Mesothelial cell of epicardium (in vitro differentiated cells): ENCODE measurements at places on chromosomes 4 and X.

GRCh38 chrX:2967998-2968909 lies 38.1 kb upstream of the ARSH start:
- no peak for DNase-seq

DNA sequence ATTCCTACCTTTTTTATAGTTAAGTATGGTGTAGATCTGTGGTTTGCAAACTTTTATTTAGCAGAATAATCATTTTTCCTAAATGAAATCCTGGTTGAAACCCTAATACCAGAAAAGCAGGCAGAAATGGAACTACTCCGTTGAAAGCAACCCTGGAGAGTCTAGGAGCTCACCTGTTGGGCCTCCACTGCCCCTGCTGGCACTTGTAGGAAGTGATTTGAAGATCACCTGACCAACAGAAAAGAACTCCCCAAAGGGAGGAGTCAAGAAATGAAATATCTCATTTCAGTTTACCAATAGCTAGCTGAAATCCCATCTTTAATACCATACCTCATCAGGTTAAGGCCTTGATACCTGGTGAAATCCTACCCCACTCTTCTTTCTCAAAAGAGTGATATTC lies 277.1 kb downstream of the KLHL13 start:
- DNase-seq = no peak

- DNase-seq = no peak
Observed at GRCh38 chr4:5014007-5014682, 5.1 kb downstream of the CYTL1 start.

GRCh38 chrX:13216139-13216538 lies 103.7 kb downstream of the ATXN3L start:
- DNase-seq = no peak

DNA sequence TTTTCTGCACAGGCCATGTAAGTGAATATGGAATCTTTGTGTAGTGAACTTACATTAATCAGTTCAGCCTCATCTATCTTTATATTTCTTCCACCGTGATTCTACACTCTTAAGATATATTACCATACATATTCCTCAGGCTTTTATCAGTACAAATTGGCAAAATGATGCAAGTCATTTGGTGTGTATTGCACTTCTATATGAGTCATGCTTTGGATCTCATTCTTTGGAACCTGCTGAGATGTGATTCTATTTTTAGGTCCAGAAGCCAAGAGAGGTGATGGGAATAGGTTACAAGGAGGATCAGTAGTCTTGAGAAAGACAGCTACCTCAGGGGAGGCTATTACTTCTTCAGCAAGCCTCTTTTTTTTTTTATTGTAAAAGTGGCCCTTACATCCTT lies 204.4 kb downstream of the ZNF330 start:
- DNase-seq = no peak

DNA sequence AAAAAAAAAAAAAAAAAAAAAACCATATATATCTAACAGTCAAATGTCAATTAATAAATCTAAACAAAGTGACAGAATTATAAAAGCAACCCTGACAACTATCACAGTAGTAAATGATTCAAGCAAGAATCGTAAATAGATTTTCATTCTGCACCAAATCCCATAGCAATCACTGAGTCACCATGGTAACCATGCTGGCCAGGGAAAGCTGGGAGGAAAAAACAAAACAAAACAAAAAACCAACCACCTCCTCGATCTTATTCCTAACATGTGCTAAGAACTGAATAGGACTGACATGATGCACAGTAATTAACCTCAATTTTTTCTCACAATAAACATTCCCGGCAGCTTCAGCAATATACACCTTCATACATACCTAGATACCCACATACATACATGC lies 30.6 kb upstream of the RAB40A start:
- DNase-seq = no peak

GRCh38 chr4:156293657-156294297 lies 340.1 kb upstream of the CTSO start:
- DNase-seq = no peak

- DNase-seq = no peak
Observed at GRCh38 chrX:997631-998137, 214.8 kb downstream of the CRLF2 start.

GRCh38 chr4:159608436-159608835 lies 505.6 kb downstream of the RAPGEF2 start:
- DNase-seq = no peak

GRCh38 chr4:182235021-182235795 lies 8.0 kb upstream of the TENM3 start:
- no peak for DNase-seq

GRCh38 chrX:131558562-131558961 lies 14.7 kb downstream of the OR13H1 start:
- no peak for DNase-seq

GRCh38 chr4:40325406-40326019 lies 9.6 kb upstream of the CHRNA9 start:
- no peak for DNase-seq

GRCh38 chr4:67483868-67484602 lies 61.3 kb downstream of the CENPC start:
- DNase-seq = no peak

GRCh38 chr4:77501851-77502250 lies 103.8 kb upstream of the CXCL13 start:
- no peak for DNase-seq

GRCh38 chr4:24624381-24624780 lies 40.0 kb upstream of the DHX15 start:
- DNase-seq = no peak

DNA sequence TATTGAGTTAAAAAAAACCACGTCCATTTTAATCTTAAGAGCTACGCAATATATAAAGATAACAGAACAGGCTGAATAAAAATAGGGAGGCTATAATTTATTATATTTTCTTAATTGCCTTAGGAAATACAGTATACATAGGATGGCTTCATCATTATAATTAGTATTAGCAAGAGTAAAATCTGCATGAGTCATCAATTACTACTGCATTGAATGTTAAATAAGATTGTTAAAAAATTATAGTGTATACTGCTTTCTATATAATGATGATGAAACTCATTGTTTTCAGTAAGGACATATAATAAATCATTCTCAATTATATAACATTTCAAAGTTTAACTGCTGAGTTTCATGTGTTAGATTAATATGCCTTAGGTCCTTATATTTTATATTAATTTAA lies 133.4 kb upstream of the GRID2 start:
- DNase-seq = no peak

GRCh38 chr4:150345207-150345744 lies 236.7 kb upstream of the MAB21L2 start:
- no peak for DNase-seq

- no peak for DNase-seq
Observed at GRCh38 chr4:68079928-68080327, 49.7 kb downstream of the TMPRSS11F start.
